Stimulated activated CD4-positive, alpha-beta T cell treated with anti-CD3 and anti-CD28 coated beads, Interleukin-1b, Interleukin-23, amount 100 ng/mL, for 48 hours (primary cell): ENCODE measurements at places on chromosomes 3 and 15.
A peak's percentile ranks its signal among the peaks of the same experiment; 100 is the strongest.

GRCh38 chr3:72440491-72440890 lies 407.8 kb downstream of the SHQ1 start:
- no peak for DNase-seq

DNA sequence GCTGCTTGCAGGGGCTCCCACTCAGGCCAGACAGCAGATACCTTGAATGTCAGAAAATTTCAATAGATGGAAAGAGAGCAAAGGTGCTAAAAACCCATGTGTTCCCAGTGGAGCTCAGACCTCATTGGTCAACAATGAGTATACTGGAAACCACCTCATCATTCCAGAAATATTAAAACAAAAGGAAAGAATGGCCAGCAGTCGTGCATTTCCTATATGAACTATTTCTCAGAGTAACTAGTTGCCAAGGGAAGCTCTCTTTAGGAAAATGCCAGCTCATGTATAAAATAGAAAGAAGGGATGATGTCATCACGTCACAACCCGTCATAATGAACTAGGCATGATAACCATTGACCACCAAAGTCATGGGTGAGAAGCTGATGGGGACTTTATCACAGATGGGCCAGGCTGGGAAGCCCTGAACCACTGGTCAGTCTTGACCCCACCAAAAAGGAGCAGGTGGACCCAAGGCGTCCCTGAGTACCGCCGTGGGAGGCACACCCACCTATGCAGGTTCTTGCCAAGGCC lies 17.5 kb downstream of the DNAJB8 start:
- no peak for DNase-seq

DNA sequence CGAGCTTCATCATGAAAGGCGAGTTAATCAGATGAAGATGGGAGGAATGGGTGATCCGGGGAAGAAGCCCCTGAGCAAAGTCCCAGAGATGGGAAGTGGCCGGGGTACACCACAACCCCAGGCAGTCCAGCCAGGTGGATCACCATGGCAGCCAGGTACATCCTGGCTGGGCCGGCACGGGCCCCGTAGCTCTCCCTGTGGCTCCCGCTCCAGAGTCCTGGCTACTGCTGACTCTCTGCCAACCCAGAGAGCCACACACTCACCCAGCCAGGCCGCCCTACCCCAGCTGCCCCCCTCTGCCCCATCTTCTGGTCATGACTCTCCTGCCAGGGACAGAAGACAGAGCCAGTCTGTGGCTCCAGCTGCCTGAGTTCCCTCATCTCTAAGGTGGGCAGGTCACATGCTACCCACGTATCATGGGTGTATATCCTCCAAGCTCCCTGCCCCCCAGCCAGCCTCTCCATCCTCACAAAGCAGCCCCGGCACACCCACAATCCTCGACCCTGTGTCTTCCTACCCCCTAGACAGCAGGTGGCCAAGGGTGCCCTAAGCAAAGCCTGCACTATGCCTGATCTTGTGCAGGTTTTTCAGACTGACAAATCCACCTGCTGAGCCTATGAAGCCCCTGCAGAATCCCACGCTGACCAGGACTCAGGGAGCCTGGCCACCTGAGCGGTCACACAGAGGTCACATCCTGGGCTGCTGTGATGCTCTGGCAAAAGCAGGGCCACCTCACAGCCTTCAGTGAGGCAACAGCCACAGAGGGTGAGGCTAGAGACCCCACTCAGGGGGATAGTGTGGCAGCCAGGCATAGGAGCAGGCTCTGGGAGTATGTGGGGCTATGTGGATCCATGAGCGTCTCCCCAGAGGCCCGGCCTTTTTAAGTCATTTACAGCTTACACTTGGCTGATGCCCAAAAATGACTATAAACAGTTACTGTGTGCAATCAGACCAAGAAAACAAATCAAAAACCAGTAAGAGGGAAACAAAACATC lies 13.2 kb downstream of the XXYLT1 start:
- no peak for DNase-seq

- DNase-seq: no peak
These were observed 1.4 kb upstream of the MRPS25 start for GRCh38 chr3:15066467-15066866.

GRCh38 chr15:67150023-67150860 lies 84.8 kb downstream of the SMAD3 start:
- peak; percentile 32 for DNase-seq

GRCh38 chr15:39860200-39860599 lies 59.9 kb downstream of the GPR176 start:
- no peak for DNase-seq

DNA sequence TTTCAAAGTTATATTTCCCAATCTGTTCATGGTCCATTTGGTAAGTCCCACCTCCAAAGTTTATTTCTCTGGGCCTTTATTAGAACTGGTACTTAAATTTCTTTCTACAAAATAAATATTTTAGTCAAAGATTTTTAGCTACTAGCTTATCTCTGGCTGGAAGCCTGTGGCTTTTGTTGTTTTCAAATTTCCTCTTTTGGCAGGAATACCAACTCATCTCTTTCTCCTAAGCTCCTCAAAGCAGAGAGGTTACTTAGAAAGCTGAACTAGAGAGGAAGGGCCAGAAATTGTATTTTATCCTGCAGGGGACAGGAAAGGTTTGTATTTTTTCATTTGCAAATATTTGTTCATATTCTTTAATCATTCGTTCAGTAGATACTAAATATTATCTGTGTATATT lies 227.8 kb downstream of the TBL1XR1 start:
- no peak for DNase-seq

GRCh38 chr15:101489599-101490407 lies at the start of gene PCSK6:
TSS of gene PCSK6 (minus strand) at chr15:101489707. CDS start at chr15:101489670, 37 bp downstream.
- DNase-seq: no peak

DNA sequence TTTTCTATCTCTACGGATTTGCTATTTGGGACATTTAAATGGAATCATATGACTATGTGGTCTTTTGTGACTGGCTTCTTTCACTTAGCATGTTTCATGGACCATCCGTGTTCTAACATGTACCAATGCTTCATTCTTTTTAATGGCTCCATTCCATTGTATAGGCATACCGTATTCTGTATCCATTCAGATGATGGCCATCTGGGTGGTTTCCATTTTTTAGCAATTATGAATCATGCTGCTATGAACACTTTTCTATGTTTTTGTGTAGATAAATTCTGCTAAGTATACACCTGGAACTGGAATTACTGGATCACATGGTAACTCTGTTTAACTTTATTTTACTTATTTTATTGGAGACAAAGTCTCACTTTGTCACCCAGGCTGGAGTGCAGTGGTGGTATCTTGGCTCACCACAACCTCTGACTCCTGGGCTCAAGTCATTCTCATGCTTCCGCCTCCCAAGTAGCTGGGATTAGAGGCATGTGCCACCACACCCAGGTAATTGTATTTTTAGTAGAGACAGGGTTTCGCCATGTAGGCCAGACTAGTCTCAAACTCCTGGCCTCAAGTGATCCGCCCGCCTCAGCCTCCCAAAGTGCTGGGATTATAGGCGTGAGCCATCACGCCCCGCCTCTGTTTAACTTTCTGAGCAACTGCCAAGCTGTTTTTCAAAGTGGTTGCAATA lies 13.4 kb downstream of the UBP1 start:
- no peak for DNase-seq

- no peak for DNase-seq
These were observed 90.6 kb upstream of the UMPS start for GRCh38 chr3:124639406-124640237.

- peak; percentile 74 for DNase-seq
These were observed 105.8 kb upstream of the RASGRP1 start for GRCh38 chr15:38670128-38671005.

- DNase-seq: peak; percentile 52
These were observed 28.8 kb upstream of the PLSCR2 start for GRCh38 chr3:146498002-146498736.

GRCh38 chr15:64891561-64891960 lies 20.1 kb upstream of the ANKDD1A start:
- no peak for DNase-seq

GRCh38 chr15:59817053-59817452 lies 127.9 kb upstream of the BNIP2 start:
- DNase-seq: no peak

GRCh38 chr3:169513672-169514071 lies 149.8 kb downstream of the MECOM start:
- no peak for DNase-seq

DNA sequence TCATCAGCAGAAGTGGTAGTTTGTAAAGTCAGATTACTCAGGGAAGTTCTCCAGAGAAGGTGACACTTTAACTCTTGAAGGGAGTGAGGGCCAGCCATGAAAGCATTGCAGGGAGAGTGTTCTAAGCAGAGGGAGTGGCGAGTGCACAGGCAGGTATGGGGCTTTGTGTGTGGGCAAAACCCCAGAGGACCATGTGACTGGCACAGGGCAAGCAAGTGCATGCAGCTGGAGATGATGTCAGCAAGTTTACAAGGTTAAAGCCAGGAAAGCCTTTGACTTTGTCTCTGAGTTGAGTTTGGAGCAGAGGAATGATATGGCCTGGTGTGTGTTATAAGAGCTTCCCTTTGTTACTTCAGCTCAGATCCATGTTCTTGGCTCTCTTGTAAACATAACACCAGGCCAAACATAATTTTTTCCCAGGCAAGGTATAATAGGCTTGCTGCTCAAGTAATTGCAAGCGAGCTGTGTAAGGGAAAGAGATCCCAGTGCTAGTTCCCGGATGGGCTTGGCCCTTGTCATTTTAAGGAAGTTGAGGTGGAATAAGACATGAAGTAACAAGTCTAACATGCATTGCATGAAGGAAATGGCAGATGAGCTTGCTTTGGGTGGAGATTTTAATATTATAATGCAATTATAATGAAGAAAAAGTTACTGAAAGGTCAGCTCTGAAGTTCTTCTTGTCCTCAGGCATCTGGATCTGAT lies 341.1 kb upstream of the LRRC3B start:
- no peak for DNase-seq

GRCh38 chr3:175941352-175941751 lies 1082.2 kb downstream of the NAALADL2 start:
- no peak for DNase-seq

DNA sequence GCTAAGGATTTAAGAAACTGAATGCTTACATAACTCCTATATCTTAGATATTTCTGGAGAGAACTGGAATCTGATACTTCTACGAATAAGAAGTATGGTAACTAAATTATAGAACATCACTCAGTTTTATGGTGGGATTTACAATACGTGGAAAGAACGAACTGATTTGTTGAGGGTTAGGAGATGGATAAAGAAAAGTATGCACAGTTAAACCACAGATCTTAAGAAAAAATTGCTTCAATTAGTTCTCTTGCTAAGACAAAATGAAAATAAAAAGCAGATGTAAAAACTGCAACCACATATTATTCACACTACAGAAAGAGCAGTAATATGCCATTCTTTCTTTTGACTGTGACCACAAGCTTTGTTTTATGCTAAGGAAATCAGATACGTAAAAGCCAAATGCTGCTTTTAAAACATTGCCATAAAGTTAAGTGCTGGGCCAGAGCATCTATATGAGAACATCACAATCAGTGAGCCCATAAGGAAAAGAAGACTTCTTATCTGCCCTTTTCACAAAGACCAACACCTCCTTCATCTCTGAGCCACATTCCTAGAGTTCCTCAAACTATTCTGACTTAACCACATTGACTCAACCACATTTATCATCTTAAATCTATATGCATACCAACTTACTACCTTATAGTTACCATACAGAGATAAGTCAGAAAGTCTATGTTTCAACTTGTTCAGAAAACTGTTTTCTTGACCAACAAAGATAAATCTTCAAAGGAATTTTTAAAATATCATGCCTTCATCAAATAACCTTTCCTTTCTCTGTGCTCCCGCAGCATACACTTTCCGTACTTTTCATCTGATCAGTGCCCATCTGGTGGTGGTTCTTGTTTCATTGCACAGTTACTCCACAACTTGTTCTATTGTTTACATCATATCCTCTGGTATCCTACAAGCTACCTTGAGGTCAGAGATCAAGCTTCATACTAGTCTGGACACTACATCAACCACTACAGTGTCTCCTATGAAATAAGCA lies 61.7 kb downstream of the FSIP1 start:
- DNase-seq: no peak

DNA sequence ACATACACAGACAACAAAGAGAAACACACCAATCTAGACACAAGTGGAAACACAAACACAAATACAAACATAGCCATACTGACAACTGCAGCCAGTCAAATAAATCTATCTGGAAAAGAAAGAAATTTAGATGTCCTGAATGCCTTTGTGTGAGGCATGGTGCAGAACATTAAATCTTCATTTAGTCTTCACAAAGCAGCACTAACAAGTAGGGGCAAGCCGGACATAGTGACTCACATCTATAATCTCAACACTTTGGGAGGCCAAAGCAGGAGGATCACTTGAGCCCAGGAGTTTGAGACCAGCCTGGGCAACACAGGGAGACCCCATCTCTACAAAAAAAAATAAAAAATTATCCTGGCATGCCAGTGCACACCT lies 11.7 kb downstream of the MEGF11 start:
- no peak for DNase-seq

DNA sequence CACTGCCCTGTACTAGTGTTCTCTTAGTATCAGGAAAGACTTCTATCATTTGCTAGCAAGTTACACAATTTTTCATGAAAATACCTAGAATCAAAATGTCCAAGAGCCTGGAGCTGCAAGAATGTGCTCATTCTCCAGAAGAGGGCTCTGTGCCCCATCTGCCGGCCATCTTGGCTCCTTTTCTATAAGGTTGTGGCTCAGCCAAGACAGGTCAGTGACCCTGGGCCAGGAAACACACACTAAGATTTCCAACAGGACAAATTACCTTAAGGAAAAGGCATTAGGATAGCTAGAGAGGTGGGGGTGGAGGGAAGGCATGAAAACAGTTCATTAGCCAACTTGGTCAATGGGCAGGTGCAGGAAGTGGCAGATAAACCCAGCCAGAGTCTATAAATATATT lies 20.7 kb downstream of the TIMP4 start:
- DNase-seq: peak; percentile 25

- no peak for DNase-seq
These were observed 346.6 kb downstream of the RBMS3 start for GRCh38 chr3:29627136-29628117.

GRCh38 chr3:71002298-71002697 lies 581.2 kb downstream of the FOXP1 start:
- no peak for DNase-seq
